ENCODE measurements at places on chromosomes 13 and 19.

GRCh38 chr13:28659621-28659970 is 666 bp downstream of the POMP start:
- peak; percentile 50 for DNase-seq

- no peak for DNase-seq
These were observed 996 bp downstream of the ZNF524 start for GRCh38 chr19:55601084-55601483.

DNA sequence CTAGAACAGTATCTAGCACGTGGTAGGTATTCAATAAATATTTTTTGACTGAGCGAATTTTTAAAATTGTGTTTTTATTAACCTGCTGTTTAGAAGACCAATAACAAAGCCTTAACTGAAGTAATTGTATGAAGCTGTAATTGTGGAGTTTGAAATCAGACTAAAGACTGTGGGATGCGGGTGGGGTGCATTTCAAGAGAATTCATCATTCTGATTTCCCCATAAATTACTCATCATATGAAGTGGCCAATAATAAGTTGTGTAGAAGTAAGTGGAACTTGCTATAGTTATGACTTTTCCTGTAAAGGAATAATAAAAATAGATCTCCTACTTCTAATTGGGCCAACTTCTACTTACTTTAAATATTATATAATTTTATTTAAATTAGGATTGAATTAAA is 449.3 kb downstream of the PCDH9 start:
- no peak for DNase-seq

GRCh38 chr19:38317104-38317612 is 1.4 kb upstream of the YIF1B start:
- DNase-seq = peak; percentile 38

GRCh38 chr19:56066152-56067023 is 54.7 kb downstream of the ZNF787 start:
- peak; percentile 62 for DNase-seq

DNA sequence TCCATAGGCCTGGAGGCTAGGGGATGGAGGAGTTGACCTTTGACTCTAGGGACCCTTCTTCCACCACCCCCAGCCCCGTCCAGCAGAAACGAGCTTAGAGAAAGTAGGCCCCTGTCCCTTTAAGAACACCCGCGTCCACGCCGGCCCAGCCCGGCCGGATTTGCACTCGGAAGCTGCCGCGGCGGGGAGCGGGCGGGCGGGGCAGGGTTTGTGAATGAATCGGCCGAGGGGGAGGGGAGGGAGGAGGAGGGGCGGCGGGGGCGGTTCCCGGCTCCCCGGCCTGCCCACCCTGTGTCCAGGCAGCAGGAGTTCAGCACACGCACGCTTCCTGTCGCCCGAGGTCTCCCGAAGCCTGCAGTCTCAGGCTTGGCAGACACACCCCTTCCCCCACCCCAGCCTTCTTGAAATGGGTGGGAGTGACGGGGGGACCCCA is 1.5 kb downstream of the UNC13A start:
- DNase-seq = no peak

GRCh38 chr13:95533545-95534160 is 18.9 kb upstream of the CLDN10 start:
- no peak for DNase-seq

DNA sequence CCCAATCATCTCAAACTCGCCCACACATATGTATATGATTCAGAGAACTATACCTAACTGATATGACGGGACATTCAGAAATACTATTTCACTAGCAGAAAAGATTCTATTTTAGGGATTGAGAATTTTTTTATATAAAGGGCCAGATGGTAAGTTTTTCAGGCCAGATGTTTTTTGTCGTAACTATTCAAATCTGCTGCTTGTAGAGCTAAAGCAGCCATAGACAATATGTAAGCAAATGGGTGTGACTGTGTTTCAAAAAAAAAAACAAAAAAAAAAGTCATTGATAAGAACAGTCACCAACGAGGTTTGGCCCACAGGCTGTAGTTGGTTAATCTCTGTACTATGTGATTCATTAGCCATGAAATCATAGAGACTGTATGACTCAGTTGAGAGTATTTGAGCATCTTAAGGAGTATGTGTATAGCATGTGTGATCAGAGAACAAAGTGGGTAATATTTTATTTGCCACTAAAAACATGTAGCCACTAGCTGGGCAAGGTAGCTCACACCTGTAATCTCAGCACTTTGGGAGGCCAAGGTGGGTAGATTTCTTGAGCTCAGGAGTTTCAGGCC is 2724.7 kb downstream of the PCDH9 start:
- no peak for DNase-seq

- no peak for DNase-seq
These were observed 589.8 kb downstream of the LMO7 start for GRCh38 chr13:76225815-76226489.

- no peak for DNase-seq
These were observed 7.0 kb upstream of the RAB8A start for GRCh38 chr19:16104722-16105121.

DNA sequence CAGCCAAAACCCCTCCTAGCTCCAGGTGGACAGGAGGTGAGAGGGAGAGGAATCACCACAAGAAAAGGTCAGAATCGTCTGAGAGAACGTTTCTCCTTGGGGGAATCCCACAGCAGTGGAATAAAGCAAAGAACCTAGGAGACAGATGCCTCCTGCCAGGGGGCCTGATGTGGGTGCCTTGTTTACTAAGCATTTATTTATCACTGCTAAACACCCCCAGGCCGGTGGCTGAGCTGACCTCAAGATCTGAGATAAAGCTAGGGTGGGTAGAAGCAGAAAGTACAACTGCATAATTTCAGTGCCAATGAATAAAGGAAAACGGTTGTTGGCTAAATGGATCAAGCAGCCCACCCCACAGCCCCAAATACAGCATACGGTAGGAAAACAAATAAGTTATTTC is 33.9 kb upstream of the ATP11A start:
- DNase-seq = no peak

DNA sequence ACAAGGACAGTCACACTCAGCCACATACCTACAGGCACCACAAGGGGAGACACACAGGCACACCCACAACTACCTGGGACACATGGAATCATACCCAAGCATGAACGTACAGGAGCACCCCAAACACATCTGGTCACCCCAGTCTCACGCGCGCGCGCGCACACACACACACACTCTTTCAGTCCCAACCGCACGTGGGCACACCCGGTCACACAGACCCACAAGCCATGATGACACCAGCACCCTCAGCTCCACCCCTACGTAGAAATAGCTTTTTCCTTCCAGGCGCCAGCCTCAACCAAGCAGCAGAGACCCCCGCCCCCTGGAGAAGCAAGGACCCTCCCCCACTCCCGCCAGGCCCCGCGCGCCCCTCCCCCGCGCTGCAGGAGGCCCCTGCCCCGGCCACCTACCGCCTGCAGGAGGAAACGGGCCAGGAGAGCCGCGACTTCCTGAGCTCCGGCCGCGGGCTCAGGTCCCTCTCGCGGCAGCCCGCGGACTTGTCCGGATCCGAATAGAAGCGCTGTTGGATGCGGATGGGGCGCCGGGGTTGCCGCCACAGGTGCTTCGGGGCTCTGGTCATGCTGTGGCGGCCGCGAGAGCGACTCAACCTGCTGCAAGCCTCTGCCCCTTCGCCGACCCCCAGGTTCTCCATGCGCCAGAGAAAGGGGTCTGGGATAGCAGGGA is 6.4 kb upstream of the PDE4C start:
- DNase-seq = no peak
